ENCODE measurements at places on chromosomes 2 and 18.

- DNase-seq = no peak
Observed at GRCh38 chr2:47126783-47127182, 28.3 kb downstream of the STPG4 start.

DNA sequence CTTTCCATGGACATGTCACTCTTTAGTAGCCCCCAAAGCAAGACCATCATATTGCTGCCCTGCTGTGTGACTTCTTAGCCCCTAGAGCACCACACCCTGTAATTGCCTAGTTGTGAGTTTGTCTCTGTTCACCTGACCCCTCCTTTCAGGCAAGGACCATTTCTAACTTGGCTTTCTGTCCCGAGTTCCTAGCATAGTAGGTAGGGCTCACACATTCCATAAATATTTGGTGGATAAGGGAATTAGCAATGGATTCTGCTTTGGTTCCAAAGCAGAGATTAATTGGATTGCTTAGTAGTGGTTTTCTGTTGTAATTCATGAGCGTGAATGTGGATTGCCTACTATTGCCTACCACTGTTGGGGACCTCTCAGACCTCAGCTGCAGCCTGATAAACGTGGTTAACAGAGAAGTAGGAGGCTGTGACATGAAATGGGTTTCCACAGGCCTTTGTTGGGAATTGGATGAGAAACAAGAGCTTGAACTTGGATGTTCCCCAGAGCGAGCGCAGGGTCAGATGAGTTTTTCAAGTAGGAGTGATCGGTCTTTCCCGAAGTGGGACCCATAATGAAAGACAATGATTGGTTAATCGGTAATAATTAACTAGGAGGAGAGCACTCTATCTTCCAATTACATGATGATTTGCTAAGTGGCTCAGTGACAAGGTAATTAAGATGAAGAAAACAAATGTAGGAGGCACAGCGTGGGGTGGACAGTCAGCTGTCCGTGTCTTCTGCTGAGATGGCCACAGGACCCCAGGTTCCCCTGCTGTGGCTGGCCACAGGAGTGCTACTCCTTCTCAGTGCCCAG, 13.4 kb upstream of the UGT1A1 start:
- DNase-seq = no peak

- no peak for DNase-seq
Observed at GRCh38 chr2:55420439-55420725, 726 bp upstream of the CCDC88A start.

DNA sequence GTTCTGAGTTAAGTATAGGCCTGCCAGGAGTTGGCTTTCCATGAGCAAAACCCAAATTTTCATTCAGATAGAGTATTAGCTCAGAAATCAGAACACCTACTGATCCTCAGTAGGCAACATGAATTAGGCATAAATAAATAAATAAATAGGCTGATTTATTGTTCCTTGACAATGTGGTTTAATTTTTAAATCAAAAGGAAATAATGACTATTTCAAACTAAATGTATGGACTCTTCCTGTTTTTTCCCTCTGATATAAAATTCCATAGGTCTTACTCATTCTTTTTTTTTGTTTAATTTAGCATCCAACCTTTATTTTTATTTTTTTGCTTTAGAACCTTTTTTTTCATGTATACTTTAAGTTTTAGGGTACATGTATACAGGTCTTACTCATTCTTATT, 140.2 kb upstream of the ITGA6 start:
- DNase-seq = no peak

DNA sequence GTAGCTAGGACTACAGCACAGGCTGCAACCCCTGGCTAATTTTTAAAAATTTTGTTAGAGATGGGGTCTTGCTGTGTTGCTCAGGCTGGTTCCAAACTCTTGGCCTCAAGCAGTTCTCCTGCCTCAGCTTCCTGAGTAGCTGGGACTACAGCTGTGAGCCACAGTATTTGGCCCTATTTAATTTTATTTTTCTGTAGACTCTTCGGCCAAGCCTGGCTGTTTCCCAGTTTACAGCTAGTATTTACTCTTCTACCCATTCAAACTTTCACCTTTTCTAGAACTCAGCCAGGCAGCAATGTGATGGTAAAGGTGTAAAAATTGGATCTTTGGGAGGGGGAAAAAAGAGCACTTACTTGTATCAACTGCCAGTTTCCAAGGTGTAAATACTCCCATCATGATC, 35.3 kb downstream of the SH3RF3 start:
- no peak for DNase-seq

Measured in ureter (tissue), 1 donor.